HCT116 (cell line): ENCODE measurements at places on chromosomes 16 and 17. TPM values are rescaled to one million over a fixed set of nuclear protein-coding genes. Genes with fewer than 3 reads are reported as not detected.

Gene COX6A2
- not detected for total RNA-seq

Gene PPM1E
- 0.02 TPM for total RNA-seq

Gene CIBAR2
- 0.27 TPM for total RNA-seq

Gene CX3CL1
- 0.15 TPM for total RNA-seq
